ENCODE measurements at places on chromosomes 11 and 22. TPM values are rescaled to one million over a fixed set of nuclear protein-coding genes. Genes with fewer than 3 reads are reported as not detected.
A peak's percentile ranks its signal among the peaks of the same experiment; 100 is the strongest.

MS4A6E gene
- total RNA-seq: not detected

DNA sequence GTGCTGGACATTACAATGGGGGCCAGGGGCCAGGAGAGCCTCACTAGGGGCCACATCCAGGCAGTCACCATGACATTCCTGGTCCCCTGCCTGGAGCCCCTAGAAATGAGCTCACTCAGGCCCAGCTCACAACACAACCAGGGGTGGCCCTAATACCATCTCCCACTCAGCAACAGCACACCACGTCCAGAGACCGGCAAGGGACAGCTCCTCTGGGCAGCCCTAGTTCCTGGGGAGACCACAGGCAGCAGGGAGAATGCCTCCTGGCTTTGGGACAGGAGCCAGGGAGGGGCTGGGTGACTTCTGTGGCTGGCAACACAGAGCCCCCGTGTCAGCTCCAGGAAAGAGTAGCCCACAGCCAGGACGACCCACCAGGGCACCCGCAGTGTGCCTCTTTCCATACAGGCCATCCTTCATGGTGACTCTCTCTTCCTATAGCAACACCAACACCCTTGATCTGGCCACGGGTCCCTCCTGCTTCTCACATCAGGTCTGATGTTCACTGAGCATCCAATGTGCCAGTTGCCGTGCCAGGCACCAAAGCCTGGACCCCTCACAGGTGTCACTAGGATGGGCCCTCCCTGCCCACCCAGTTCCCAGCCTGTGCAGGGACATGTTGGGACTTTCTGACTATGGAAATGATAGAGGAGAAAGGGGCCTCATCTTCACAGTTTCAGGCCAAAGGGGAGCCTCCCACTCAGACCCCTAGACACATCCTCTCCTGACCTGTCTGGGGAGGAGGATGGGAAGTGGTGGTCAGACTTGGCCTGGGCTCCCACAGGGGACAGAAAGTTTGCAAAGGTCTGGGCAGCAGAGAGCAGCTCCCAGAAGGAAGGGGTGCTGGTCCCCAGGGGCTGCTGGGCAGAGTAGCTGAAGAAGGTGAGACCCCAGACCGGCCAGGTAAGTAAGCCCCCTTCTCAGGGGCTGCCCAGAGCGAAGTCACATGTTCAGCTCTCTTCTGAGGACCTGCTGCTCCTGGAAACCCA is 43.2 kb downstream of the IGLL5 start:
- DNase-seq: peak; percentile 11

- DNase-seq: no peak
These were observed 260.9 kb downstream of the DYNC2H1 start for GRCh38 chr11:103370076-103370475.

DNA sequence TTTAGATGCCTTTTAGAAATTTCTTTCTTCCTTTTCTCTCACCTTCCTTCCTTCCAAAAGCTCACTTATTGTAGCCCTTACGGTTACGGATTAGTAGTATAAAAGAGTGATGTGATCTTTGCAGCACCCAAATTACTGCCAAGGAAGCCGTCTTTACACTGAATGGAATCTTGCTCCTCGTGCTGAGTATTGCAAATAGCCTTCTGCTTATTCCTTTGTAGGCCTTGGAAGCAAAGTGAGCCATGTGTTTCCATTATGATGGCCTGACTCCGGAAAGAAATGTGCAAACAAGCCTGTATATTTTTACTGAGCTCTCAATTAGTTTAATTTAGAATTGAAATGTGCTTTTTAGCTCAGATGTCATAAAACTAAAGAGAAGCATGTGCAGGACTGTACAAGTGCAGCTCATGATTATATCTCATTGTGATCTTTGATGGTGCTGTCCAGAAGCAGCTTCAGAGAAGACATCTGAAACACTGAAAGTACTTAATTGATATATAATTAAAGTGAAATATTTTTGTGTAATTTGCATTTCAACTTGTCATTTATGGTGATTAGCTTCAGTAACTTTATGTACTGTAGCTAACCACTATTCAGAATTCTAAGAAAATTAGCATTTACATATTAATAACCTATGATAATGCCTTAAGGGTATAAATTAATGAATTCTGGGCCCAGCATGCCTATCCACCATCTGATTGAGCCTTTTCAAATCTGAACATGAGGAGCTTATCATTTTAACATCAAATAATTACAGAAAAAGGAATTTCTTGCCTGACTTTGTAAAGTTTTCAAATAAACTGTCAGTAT is 129.3 kb downstream of the GRIA4 start:
- DNase-seq: no peak

C22orf42 gene
- total RNA-seq: not detected

GRCh38 chr11:113764527-113765219 is 8.8 kb downstream of the ZW10 start:
- DNase-seq: no peak

DNA sequence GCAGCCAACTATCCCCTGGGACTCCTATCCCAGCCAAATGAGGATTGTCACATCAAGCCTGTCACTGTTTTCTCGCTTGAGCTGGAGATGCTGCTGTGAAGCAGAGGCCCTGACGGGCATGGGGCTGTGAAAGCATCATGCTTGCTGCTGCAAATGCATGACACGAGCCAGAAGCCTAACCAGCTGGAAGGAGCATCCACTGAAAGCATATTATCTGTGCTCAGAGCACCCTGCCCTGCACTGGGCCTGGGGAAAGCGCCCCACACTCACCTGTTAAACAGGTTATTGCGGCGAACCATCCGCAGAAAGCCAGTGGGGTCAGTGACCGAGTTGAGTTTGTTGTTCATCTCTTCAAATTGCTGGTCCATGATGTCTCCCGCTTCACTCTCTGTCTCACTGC is 110.9 kb upstream of the PITPNB start:
- DNase-seq: no peak

DNA sequence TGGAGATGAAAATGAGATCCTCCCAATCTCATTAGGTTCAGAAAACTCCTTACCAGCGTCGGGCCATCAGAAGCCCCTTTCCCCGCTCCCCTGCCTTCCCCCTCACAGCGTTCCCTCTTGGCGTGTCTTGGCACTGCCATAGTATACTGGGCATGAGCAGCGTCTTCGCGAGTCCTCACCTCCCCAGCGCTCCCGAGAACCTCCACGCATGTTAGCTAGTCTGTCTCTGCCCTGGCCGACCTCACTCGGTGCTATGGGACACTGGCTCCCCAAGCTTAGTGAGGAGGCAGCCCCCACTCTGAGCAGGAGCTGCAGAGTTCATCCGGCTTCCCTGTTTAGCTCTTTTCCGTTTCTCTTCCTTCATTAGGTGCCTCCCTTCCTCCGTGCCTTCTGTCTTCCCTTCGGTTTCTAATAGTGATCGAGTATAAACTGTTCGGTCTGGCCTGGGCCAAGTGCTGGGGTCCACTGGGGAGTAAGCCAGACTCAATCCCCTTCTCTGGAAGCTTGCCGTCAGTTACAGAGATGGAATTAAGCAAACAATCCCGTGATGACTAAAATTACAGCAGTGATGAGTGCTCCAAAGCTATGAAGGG is 63.8 kb upstream of the OPCML start:
- no peak for DNase-seq

DNA sequence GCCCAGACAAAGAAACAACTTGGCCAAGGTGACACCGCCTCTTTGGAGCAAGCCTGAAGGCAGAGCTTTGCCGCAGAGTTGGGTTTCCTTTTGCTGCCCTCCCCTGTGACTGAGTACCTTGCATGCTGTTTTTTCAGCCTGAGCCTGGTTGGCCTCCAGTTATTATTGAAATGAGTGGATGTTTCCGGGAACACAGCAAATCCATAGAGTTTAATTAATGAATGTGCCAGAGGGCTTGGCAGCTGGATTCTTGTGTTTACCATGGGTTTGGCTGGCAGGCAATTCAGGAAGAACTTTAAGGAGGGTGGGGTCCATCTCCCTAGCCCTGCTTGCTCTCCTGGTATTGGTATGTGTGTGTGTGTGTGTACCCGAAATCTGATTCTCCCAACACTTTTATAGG is 65.6 kb upstream of the CRYBB3 start:
- no peak for DNase-seq

SAA4 gene
- not detected for total RNA-seq

DNA sequence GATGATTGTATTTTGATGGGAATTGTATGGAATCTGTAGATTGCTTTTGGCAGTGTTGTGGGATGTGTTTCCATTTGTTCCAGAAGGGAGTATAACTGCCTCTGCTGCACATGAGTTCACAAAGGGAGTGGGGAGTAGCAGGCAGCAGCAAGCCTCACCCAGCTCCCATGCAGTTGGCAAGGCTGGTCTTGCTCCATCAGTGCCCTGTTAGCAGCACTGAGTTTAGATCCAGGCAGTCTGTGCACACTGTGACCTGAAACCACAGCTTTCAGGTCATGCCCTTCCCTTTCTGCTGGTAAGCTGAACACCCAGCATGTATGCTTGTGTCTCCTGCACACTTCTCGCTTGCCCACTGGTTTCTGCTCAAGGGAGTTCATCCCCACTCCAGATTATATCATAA is 3.7 kb upstream of the NUCB2 start:
- no peak for DNase-seq

SOX6 gene
- total RNA-seq: 16.9 TPM

MUC2 gene
- not detected for total RNA-seq

DNA sequence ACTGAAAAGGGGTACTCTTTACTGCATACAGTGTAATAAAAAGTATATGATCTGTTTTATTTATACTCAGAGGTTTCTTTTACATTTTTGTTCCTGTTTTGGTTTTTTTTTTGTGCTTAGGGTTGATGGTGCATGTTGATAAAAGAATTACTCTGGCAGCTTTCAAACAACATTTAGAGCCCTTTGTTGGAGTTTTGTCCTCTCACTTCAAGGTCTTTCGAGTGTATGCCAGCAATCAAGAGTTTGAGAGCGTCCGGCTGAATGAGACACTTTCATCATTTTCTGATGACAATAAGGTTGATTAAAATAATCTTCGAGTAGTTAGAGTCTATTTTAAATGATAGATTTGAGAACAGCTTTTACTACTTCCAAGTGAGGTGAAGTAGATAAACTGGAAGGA is 60.6 kb downstream of the DKK3 start:
- DNase-seq: no peak

NXPE1 gene
- total RNA-seq: not detected

GRCh38 chr11:126140201-126140925 is 71.1 kb downstream of the RPUSD4 start:
- no peak for DNase-seq
